ENCODE measurements at places on chromosomes 2 and 18. TPM values are rescaled to one million over a fixed set of nuclear protein-coding genes. Genes with fewer than 3 reads are reported as not detected.
A peak's percentile ranks its signal among the peaks of the same experiment; 100 is the strongest.

DNA sequence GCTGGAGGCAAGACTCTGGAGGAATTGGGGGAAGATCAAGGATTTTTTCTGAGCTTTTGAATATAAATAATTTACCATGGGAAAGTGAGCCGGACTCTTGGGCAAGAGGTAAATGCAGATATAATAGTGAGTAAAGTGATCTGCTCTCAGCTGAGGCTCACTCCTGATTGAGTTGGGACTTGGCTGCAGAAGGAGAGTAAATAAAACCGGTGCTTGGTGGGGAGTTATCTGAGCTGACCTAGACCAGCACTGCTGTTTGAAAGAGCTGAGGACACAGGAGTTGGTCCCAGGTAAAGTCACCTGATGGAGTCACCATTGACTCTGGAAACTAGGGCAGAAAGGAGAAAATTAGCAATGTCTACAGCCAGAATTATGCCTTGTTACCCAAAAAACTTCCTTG, 57.3 kb upstream of the LRPPRC start:
- no peak for DNase-seq

DNA sequence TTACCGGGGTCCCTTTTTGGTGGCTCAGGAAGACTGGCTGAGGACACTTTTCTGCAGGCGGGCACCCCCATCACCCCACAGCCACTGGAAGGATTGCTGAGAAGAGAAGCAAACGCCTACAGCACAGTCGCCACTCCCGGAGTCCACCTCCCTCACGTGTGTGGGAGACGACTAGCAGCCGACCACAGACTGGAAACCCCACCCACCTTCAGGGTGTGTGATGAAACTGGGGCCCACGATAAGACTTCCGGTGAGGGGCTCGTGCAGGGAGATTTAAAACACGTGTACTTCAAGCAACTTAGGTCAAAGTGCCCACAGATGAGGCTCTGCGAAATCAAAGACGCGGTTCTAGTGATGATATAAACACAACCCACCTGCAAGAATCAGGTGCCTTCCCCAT, 26.3 kb downstream of the MBP start:
- no peak for DNase-seq

Gene OSBPL6
- 2.3 TPM for total RNA-seq

DNA sequence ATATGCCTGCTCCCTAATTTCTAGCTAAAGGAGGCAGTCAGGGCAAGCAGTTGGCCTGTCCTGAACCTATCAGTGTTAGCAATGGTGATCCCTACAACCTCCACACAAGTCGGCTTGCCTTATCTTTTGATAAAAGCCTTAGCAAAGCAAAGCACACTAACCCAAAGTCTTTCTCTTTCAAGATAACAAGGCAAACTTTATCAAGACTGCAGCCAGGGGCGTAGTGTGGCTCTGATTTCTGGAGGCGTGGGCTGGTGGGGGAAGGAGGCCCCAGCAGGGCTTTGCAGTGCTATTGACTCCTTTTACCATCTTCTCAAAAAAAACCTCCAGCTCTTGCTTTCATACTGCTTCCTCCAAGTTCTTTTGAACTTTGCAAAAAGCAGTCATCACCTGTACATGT, 40.2 kb upstream of the LAMA1 start:
- no peak for DNase-seq

- no peak for DNase-seq
These were observed 79.7 kb upstream of the IGFBP5 start for GRCh38 chr2:216775043-216775453.

Gene G6PC2
- not detected for total RNA-seq

Gene RNASEH1
- total RNA-seq = 30.8 TPM

DNA sequence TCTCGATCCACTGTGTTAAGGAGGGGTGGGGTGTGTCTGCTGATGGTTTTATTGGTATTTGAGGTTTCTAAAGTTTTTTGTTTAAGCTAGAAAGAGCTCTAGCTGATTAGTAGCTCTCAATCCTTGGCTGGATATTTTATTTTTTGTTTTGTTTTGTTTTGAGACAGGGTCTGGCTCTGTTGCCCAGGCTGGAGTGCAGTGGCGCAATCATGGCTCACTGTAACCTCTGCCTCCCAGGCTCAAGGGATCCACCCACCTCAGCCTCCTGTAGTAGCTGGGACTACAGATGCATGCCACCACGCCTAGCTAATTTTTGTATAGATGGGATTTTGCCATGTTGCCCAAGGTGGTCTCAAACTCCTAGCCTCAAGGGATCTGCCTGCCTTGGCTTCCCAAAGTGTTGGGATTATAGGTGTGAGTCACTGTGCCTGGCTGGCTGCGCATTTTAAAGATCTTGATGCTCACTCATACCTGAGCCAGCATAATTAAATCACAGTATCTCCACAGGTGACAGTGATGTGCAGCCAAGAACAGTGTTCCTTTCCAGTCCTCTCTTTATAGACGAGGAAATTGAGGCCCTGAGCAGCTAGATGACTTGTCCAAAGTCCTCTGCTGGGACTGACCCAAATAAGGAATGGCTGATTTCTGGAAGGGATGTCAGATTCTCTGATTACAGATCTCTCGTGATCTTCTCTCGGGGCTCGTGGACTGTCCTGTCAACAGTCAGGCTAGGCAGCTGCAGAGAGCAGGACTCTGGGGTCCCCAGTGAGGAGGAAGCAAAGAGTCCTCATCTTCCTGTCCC, 44.5 kb downstream of the SPTBN1 start:
- no peak for DNase-seq

Gene ERCC3
- total RNA-seq = 46.6 TPM

Gene CASP8
- total RNA-seq = 8.8 TPM

- peak; percentile 64 for DNase-seq
These were observed 1.7 kb downstream of the ROCK2 start for GRCh38 chr2:11342551-11343367.

- peak; percentile 40 for DNase-seq
These were observed 1.2 kb downstream of the PPP1CB start for GRCh38 chr2:28752631-28753376.

Gene CCNYL1
- 47.3 TPM for total RNA-seq

- DNase-seq = peak; percentile 86
These were observed 292.2 kb upstream of the CCDC68 start for GRCh38 chr18:55251254-55251971.

- DNase-seq = peak; percentile 43
These were observed 20.1 kb downstream of the ARID5A start for GRCh38 chr2:96556441-96557330.

- no peak for DNase-seq
These were observed 218.0 kb downstream of the DLGAP1 start for GRCh38 chr18:4236940-4237663.

DNA sequence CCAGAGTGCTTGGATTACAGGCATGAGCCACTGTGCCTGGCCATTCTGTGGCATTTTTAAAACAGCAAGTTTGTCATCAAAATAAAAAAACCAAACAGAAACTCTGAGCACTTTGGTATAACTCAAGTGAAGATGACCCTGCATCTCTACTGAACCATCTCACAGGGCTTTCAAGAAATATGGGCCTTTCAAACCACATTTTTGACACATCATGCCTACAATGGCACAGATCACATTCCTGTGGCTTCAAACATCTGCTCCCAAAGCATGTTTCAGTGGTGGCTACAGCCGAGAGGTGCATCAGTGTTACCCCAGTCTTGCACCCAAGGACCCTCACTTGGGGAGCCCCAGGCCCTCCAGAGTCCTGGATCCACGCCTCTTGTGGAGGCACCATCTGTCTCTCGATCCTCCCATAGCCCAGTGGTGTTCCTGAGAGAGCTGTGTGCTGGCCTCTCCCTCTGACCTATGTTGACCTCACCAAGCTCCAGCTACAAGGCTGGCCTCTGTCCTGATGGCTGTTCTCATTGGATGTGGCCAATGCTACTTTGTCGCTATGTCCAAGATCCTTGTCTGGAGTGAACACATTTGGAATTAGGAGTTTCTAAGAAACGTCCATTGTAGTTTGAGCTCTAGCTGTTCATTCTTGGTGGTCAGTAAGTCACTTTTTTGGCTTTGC, 55.2 kb upstream of the RALBP1 start:
- no peak for DNase-seq

DNA sequence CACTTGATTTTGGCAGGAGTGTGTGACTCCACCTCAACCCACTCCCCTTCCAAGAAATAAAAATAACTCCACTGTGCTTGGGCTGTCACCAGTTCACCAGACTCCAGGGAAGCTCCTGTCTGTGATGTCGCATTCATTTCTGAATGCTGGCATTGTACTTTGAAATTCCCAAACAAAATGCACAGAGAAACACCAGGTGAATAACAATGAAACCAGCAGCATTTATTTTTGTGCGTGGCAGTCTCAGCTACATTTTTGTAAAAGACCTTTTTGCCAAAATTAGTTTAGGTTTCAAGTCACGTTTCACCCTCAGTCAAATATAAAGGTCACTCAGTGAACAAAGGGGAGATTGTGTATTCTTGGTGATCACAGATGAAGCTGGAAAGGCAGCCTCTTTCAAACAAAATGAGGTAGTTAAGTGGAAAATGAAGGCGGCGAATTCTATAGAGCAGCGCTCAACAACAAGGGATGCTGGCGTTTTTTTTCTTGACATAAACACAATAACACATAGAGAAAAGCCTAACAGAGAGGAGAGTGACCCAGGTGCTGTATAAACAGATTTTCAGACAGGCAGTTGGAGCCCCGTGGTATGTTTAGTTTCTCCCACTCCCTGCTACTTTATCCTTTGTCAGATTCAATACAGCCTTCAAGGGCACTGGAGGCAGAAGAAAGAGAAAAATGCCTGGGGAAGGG, 210.3 kb upstream of the GCFC2 start:
- DNase-seq = no peak

Gene EFR3B
- total RNA-seq = 0.77 TPM

GRCh38 chr2:240567137-240567871, 980 bp upstream of the RNPEPL1 start:
- DNase-seq = peak; percentile 16

GRCh38 chr2:149261692-149262091, 68.7 kb upstream of the LYPD6 start:
- no peak for DNase-seq

Gene MAP4K4
- total RNA-seq = 269 TPM

DNA sequence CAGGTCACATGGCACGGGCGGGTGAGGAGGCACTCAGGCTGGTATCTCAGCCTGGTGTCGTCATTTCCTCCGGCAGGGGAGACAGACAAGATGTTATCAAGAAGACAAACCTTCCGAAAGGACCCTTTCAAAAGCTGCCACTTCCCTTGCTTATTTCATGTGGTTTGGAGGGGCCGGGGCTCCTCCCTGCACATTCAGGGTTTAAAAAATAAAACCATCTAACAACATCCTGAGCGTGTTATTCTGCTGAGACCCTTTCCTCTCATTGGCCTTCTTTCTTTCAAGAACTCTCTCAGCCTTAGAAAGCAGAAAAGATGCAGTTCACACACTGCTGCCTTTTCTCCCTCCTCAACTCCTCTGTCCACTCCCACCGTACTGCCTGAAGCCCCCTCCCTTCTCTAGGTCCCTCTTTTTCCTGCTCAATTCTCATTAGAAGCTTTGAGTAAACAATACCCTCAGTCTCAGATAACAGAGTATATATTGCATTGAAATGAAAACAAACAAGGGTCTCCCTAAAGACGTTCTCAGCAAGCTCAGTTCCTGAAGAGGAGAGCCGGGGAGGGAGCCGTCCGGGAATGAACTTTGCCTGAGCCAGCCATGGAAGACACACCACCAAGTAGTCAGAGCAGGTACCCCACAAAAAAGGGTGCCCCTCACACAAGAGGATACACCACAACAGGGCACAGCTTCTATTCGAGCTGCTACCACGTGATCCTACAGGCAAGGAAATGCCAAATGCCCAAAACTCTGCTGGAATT, 9.7 kb downstream of the SMAD7 start:
- peak; percentile 58 for DNase-seq

GRCh38 chr2:54879598-54880332, 156.3 kb downstream of the EML6 start:
- DNase-seq = no peak

DNA sequence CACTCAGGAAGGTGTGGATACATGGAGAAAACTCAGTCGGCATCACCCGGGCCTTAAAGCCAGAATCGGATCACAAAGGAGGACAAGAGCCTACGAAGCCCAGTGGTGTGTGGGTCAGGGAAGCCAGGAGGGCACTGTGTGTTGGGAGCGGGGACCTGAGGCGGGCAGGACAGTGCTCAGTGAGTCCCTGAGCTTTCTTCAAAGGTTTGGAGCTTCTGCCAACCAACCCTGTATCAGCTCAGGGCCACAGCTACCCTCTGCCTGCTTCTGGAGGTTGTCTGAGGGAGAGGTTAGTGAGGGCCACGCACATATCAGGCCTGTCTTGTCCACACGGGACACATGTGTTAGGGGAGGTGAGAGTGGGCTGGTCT, 52.4 kb downstream of the DYSF start:
- DNase-seq = no peak

Gene IL36RN
- not detected for total RNA-seq

DNA sequence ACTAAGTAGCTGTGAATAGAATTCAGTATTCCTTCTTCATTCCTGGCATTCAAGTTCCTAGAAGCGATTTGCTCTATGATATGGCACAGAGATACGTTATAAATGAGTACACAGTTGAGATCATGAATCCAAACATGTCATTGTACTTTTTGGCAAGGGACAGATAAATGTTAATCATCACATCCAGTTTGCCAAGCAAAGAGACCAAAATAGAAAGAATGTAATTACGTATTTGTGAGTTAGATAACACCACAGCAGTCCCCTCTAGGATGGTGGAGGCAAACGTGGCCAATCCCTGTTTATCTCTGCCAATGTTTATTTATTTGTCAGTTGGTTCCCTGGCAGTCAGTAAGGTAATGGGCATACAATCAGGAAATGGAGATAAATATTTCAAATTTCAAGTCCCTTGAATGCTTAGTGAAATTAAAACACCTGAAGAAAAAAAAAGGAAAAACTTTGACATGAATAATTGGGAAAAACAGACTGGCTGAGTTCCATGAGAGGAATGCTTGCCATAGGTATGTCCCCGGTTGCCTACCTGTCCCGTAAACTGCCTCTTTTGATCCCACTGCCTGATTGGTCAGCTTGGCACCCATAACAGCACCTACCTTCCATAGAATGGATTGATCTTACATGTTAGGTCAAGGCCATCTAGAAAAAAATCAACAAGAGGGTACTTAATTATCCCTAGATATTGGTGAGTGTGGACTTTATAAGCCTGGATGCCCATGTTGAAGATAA, 451.1 kb upstream of the NETO1 start:
- DNase-seq = no peak

DNA sequence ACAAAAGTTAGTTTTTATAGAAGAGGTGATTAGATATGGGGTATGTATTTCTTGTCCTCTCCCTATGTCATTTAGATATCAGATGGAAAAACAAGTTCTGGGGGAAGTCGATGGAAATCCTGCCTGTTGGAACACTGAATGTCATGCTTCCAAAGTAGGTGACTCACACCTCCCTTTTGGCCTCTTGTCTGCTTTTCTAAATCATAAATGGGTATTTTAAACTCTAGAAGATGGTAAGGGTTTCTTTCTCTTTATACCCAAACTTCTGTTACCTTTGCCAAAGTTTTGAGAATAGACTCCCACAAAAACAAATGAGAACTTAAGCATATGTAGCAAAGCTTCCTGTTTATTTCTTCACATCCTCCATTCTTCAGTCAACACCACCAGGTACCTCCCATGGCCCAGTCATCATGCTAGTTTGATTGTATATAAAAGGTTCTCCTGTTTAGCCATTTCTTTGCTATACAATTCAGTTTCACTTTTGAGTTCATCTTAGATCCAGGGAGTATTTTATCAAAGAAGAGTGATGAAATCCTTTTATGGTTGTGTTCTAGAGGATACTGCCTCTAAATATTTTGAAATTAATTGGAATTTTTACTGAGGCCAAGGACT, 63.9 kb downstream of the PRKRA start:
- peak; percentile 82 for DNase-seq

Gene FOXD4L1
- total RNA-seq = 0.18 TPM

- no peak for DNase-seq
These were observed 490.0 kb downstream of the THSD7B start for GRCh38 chr2:137255345-137255744.

Measured in endothelial cell of umbilical vein (primary cell).